Astrocyte of the cerebellum (primary cell): ENCODE measurements at places on chromosomes 5 and 9.

DNA sequence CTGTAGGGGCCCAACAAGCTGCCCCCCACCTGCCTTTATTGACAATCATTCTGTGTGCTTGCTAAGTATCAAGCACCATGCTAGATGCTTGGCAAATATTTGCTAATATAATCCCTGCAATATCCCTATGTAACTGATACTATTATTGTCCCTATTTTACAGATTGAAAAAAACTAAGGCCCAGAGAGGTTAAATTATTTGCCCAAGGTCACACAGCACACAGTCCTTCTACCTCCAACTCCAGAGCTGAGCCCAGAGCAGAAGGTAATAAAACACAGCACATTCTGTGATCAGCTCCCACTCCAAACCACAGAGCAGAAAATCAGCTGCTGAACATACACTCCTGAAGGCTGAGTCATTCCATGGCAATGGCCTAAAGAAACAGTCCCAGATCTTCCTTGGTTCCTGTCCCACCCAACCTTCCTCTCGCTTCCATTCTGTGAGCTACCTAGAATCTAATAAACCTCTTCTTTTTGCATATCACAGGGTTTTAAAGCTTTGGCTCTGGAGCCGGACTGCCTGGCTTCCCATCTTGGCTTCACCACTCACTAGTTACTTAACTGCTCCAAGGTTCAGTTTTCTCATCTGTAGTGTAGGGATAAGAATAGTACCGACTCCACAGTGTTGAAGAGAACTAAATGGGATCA lies 66.7 kb upstream of the ADRA1B start:
- DNase-seq = peak; percentile 78

GRCh38 chr5:9025942-9026341 lies 519.9 kb downstream of the SEMA5A start:
- no peak for DNase-seq

GRCh38 chr9:135152614-135153334 lies 65.3 kb downstream of the OLFM1 start:
- DNase-seq = no peak

- DNase-seq = no peak
These were observed 315.2 kb upstream of the ATP10B start for GRCh38 chr5:161167016-161167767.

DNA sequence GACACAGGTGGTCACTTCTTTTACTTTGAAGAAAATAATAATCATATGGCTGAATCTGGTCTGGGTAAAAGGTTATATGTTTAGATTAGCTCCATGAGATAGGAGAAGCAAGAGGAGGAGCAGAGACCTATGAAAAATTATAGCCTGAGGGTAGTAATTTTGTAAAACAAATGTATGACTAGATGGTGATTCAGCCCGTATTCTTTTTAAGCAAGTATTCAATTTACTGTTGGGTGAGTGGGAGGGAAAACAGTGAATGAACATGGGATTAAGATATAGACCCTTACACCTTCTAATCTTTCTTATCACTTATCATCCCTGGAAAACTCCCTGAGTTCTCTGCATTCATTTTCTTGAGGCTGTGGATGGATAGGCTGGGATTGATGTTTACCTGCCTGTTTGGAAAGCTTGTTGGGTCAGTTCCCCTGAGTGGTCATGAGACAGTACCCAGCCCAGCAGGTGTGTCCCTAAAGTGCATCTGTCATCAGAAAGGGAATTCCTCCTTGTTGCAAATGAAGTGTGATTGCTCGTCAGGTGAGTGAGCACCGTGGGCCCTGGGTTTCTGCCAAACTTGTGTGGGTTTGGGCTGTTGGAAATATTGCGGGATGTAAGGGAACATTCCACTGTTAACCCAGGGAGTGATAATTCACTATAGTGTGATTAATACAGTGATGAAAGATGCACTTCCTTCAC lies 101.2 kb upstream of the GDNF start:
- no peak for DNase-seq

DNA sequence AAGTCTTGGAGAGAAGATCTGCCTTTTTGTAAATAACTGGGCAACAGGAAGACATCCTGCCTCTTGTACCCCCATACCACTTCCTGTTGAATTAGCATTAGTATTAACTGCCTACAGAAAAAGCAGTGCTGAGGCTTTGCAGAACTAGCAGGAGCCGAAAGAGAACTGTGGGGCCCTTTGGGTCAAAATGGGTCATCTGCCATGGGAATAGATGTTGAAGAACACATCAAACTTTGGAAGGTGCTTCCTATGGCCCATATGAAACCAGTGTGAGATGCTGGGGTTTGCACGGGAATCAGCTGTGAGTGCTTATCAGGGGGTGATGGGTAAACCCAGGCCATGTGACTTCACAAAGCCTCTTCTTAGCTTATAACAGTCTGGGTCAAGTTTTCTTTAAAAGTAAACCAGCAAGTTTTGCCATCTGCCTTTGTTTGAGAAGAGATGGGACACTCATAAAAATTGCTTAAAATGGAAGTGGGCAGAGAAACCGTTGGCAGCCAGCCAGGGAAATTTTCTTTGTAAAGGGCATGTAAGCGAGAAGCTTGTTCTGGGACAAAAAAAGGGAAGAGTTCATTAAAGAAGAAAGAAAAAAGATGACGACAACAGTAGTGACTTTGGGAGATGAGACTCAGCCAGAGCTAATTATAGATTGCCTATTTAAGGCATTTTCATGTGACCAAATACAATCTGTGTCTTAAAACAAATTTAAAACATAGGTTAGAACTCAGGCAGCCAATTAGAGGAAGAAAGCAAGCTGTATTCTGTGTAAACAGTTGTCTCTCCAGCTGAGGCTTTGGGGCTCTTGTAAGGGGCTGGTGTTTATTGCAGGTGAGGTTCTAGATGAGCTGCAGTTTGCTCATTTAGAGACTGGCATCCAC lies 4.4 kb downstream of the SLC25A25 start:
- peak; percentile 54 for DNase-seq

DNA sequence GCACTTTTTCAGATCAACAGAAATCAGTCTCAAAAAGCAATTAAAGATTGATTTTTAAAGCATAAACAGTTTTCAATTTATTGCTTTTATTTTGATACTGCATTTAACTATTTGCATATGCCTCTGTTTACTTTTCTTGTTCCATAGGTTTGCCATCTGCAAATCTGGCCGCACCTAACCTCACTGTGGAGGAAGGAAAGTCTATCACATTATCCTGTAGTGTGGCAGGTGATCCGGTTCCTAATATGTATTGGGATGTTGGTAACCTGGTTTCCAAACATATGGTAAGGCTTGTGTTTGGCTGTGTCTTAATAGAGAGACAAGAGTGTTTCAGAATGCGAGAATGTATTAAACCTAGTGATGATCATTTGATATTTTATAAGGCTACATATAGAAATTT lies 53.9 kb downstream of the NTRK2 start:
- no peak for DNase-seq

- no peak for DNase-seq
These were observed 28.2 kb downstream of the MEF2C start for GRCh38 chr5:88854769-88855168.

DNA sequence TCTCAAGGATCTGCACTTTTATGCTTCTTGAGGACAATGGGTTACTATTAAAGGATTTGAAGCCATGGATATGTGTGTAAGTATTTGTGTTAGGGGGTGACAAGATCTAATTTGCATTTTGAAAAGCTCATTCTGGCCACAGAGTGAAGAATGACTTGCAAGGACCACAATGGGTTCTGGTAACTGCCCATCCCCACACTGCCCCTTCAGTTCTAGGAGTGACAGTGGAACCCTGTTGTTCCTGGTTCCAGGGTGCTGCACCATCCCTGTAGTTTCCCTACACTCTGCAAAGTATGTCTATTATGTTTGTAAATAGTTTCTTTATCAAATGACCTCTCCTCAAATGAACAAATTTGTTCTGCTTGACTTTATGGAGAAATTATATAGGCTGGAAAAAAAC lies 9.7 kb upstream of the SPRY4 start:
- DNase-seq = no peak

DNA sequence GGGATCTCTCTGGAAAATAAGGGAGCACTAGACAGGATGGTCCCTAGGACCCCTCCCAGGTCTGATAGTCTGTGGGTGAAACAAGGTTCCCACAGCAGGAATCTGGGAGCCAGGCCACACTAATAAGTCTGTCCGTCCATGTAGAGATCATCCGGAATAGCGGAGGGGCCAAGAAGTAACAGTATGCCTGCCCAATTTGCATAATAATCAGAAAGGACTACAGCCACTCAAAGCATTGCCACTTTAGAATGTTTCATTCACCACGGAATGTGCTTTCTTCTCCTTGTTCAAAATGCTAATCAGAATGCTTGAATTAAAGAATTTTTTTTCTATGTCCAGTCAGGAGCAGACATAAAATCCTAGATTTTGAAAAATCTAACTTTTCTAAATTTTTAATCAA lies 254.9 kb downstream of the ACTL7B start:
- DNase-seq = no peak

DNA sequence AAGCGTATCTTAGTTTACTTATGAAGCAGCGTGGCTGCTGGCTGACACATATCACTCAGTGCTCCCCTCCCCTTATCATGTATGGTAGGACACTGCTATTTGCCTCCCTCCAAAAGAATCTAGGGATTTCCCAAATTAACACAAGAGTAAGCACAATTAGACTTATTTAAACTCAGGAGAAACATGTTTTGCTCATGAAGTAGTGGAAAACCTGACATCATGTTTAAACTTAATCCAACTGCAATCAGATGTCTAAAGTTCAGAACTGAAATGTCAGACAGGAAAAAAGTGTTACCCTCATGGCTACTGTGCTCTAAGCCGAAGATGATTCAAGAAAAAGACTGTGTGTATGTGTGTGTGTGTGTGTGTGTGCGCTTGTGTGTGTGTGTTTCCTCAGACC lies 324.1 kb upstream of the TNC start:
- no peak for DNase-seq

DNA sequence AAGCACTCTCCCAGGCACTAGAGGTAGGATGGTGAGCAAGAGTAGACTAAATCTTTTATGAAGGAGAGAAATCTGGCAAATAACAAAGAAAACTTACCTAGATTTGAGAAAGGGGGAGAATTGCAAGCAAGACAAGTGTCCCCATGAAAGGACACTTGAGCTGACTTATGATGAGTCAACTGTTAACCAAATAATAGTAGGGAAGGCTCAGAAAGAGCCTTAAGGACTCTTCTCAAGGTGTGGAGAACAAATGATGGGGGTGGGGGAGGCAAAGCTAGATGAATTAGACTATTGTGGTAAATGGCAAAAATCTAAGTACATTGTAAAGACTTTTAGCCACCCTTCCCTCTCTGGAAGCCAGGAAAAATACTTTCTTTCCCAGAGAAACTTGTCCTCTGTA lies 77.6 kb upstream of the RASA1 start:
- no peak for DNase-seq

DNA sequence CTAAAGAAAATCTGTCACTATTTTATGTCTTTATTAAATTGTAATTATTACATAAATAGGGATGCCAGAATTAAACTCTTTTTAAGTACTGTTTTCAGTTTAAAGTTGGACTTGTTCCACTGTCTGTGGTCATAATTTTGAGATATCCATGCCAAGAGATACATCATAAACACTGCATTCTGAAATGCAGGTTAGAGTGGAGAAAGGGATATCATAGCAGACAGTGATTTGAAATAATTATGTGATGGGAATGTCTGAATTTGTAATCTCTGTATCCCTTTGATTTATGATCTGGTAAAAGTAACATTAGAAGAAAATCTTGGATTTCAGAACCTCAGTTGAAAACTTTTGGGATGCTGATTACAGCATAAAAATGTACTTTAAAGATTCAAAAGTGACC lies 222.1 kb downstream of the GOLPH3 start:
- DNase-seq = peak; percentile 38

GRCh38 chr5:34684281-34684979 lies 28.3 kb downstream of the RAI14 start:
- DNase-seq = peak; percentile 50

DNA sequence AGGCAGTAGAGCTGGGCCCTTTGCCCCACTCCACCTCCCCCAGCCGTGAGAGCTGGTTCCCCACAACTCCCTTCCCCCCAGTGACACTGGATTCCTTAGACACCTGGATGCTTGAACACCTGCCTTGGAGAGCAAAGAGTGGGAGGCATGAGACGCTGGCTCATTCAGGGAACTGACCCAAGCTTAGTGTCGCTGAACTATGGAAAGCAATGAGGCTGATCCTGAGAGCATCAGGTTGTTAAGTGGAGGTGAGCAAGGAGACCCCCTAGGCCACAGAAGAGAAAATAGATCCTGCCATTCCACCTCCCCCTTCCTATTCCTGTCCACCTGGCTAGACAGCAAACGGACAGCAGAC lies 2.0 kb downstream of the CCL19 start:
- no peak for DNase-seq

DNA sequence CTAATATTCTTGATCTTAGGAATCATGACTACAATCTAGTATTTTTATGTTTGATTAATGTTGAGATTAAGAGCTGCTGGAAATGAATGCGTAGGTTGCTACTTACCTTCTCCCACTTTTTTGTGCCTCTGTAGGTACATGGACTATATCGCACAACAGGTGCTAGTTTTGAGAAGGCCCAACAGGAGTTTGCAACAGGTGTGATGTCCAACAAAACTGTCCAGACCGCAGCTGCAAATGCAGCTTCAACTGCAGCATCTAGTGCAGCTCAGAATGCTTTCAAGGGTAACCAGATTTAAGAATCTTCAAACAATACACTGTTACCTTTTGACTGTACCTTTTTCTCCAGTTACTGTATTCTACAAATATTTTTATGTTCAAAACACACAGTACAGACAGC lies 115.0 kb downstream of the SCAMP1 start:
- DNase-seq = no peak

- DNase-seq = no peak
These were observed 797 bp downstream of the FAM78A start for GRCh38 chr9:131275332-131276093.

GRCh38 chr9:18138656-18139055 lies 335.3 kb upstream of the ADAMTSL1 start:
- DNase-seq = no peak

DNA sequence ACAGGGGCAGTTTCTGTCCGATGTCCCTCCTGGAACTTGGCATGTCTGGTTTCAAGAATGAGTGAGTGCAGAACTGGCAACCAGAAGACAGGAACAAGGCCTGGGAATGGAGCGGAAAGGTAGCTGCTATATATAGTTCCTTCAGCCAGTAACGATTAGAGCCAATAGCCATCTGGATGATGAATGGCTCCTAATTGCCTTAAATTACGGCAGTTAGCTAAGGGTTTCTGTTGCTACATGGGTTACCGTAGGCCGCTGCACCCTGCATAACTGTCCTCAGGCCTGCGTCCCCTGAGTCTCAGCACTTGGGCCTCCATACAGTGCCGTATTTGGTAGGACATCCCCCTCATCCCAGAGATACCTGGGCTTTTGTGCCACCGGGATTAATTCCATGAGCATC lies 29.4 kb downstream of the WWC1 start:
- no peak for DNase-seq

GRCh38 chr9:22645893-22646292 lies 199.3 kb downstream of the DMRTA1 start:
- no peak for DNase-seq

DNA sequence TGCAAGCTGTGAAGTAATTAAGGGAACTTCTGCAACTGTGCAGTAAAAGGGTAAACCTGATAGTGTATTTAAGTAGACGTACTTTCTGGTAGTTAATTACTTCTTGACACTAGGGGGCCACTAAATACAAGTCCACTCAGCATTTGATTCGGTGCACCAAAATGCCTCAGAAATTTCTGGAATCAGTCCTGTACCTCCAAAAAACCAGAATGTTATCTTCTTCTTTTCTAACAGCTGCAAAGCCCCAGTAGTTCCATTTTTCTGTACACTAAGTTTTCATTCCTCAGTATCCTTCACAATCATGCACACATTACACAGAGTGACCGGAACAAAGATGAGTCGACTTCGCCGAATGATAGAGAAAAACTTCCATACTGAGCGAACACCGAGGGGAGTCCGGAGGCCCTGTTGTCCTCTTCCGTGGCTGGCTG lies 484 bp downstream of the GFM2 start:
- DNase-seq = no peak

- DNase-seq = no peak
These were observed 37.8 kb downstream of the EXD3 start for GRCh38 chr9:137385061-137385655.
